ENCODE measurements at places on chromosomes 7 and 10. TPM values are rescaled to one million over a fixed set of nuclear protein-coding genes. Genes with fewer than 3 reads are reported as not detected.

Gene TLL2
- 0.32 TPM for polyA plus RNA-seq

Gene DCLRE1C
- polyA plus RNA-seq: 21.5 TPM

Gene LARP4B
- polyA plus RNA-seq: 55.0 TPM

Gene MSS51
- polyA plus RNA-seq: 7.0 TPM

Gene SH2D4B
- 0.19 TPM for polyA plus RNA-seq

Gene MMP21
- 1.0 TPM for polyA plus RNA-seq

Gene DNAJC12
- polyA plus RNA-seq: 8.3 TPM

Gene CAV1
- polyA plus RNA-seq: 387 TPM

Gene C10orf105
- 0.47 TPM for polyA plus RNA-seq

Gene IDI2
- polyA plus RNA-seq: 0.17 TPM

Gene C10orf62
- 0.14 TPM for polyA plus RNA-seq

Measured in left lung (tissue), 14 donors.